Stomach (tissue), 19 donors: ENCODE measurements at places on chromosomes 5 and 9.

DNA sequence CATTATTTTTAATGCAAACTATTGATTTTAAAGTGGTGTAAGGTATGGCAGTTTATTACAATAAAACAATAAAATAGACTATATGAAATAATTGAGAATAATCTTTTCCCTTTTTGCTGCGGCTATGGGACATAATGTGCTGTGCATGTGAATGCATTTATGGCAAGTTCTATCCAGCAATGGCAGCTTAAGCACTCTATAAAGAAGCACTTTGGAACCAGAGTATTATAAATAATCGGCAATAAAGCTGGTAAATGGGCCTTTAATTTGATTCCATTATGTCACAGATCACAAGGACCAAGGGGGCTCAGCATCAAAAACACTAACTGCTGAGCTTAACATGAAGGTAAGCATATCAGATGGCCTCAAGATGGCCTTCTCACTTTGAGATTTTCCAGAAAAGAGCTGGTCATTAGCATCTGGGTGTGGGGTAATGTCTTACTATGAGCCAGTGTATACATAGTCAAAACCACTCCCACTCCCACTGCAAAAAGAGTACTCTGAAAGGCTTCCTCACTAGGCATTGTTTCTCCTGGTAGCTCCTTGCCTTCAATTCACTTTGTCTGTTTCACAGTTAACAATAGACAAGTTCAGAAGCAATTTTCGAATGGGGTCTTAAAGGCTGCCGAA lies 97.1 kb upstream of the ASTN2 start:
- no peak for DNase-seq

DNA sequence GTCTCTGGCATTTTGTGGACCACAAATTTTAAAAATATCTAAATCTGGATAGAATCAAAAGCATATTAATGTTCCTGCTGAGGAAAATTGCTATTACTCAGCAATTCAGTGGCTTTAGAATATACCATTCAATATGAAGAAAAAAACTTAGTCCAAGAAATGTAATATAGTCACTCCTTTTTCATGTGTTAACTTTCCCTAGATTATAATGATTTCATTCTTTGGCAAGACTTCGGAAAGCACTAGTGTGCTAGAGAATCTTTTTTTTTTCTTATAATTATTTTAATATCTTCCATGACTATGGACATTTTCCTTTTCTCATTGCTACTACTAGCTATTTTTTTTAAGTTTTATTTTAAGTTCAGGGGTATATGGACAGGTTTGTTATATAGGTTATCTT lies 102.4 kb upstream of the FAM174A start:
- DNase-seq, result no peak

DNA sequence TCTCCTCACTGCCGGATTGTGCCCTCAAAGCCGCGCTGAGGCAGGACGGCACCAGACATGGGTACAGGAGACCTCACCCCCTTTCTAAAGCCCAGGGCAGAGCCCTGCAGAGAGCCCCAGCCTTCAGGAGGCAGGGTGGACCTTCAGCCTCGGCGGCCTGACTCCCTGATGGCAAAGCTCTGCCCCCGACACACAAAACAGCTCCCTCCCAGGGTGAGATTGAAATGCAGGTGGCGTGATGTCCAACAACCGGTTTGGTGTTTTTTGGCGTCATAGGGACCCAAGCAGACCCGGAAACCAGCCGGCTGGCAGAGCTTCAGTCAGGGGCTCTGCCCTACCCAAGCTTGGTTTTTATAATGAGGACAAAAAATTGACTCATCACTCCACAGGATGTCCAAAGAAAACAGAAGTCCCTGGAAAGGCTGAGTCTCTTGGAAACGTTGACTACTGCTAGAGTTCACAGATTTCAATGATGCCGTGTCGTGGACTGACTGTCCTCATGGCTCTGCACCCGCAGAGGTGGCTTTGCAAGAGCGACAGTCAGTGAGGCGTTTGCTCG lies 275.2 kb upstream of the IRX1 start:
- no peak for DNase-seq

DNA sequence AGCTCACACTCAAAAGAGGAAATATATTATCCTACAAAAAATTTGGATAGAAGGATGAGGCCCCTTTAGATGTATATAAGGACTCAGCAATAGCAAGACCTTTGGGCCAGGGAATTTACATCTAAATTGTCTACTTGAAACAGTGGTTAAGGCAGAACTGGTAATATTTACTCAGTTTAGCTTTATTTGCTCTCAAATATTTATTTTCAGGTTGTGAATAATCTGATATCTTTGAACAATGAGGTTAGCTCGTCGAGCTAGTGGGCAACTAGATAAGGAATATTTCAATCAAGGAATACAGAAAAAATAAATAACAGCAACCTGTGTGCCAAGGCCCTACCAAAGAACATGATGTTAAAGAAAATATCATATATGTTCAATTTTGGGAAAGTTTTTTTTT lies 966.3 kb downstream of the DTWD2 start:
- no peak for DNase-seq

- no peak for DNase-seq
Observed at GRCh38 chr5:8341406-8341805, 472.5 kb downstream of the MTRR start.

DNA sequence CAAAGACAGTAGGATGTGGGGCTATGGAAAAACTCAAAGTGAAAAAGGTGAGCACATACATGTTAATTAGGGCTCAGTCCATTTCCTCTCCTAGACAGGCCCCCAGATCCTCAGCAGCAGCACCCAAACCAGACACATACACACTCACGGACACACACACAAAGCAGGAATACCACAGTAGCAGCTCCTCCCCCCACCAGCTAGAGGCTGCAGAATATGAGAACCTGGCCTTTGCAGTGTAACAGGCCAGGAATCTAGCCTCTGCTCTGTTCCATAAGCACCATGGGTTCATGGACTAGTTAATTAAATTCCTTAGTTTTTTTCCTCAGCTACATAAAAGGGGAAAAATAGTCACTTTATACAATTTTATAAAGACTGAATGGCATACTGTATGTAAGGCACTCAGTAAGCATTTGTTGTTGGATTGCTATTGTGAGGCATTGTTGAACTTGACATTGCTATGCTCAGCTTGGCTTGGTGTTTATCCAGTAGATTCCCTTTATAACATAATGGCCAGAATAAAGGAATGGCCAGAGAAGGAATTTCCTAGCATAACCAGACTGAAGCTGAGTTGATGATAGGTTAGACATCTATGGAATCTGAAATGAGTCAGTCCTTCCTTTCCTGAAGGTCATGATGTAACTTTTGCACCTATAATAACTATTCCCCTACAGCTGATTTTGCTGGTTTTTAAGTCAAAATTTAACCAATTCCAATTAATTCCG lies 186.8 kb downstream of the SEMA5A start:
- no peak for DNase-seq
